SHP77 treated with DMSO at 0.1 percent for 48 hours (cell line): ENCODE measurements at places on chromosomes 5 and 9.

- DNase-seq = no peak
Measured at GRCh38 chr9:28032268-28032590, 458.9 kb upstream of the C9orf72 start.

DNA sequence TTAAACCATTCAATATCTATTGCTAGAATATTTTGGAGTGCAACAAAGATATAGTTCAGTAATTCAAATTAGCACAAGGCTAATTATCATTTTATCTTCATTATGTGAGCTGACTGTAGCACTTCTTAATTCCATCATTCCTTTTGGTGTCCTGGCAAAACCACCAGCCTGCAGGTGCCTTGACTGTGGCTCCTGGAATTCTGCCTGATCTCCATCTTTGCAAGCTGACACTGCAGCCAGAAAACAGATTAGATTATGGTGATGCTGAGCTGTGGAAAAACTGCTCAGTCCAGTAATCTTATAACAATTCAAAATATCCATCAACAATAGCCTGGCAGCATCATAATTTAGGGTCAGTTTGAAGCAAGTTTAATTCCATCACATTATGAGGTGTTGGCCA is 919.5 kb downstream of the DTWD2 start:
- no peak for DNase-seq

DNA sequence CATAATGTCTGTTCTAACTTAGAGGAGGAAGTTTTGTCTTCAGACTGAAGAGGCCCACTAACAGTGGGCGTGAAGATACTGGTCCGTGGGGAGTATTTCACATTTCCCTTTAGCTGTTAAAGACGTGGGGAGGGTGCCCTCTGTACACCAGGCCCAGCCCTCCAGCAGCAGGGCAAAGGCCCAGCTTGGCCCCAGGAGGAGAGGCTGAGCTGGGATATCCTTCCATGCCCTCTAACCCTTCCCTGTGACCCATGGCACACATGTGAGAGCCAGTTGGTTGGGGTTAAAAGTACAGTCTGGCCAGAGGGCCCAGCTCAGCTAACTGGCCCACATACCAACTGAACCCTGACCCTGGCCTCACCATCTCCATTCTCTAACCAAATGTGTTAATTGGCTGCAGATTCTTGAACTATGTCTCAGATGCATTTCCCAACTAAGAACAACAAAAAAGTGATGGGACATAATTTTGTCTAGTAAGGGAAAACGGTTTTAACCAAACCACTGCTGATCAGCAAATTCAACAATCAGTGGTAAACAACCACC is 74.4 kb downstream of the LHFPL2 start:
- DNase-seq = no peak

- no peak for DNase-seq
Measured at GRCh38 chr5:87116825-87117512, 150.7 kb upstream of the RASA1 start.

GRCh38 chr5:136906545-136906944 is 541.2 kb upstream of the TRPC7 start:
- no peak for DNase-seq

GRCh38 chr5:58018016-58018415 is 441.9 kb downstream of the PLK2 start:
- DNase-seq = no peak
